NAMALWA (cell line): ENCODE measurements at places on chromosomes 3 and 15.

GRCh38 chr3:89227634-89228033 lies 120.2 kb downstream of the EPHA3 start:
- no peak for DNase-seq

DNA sequence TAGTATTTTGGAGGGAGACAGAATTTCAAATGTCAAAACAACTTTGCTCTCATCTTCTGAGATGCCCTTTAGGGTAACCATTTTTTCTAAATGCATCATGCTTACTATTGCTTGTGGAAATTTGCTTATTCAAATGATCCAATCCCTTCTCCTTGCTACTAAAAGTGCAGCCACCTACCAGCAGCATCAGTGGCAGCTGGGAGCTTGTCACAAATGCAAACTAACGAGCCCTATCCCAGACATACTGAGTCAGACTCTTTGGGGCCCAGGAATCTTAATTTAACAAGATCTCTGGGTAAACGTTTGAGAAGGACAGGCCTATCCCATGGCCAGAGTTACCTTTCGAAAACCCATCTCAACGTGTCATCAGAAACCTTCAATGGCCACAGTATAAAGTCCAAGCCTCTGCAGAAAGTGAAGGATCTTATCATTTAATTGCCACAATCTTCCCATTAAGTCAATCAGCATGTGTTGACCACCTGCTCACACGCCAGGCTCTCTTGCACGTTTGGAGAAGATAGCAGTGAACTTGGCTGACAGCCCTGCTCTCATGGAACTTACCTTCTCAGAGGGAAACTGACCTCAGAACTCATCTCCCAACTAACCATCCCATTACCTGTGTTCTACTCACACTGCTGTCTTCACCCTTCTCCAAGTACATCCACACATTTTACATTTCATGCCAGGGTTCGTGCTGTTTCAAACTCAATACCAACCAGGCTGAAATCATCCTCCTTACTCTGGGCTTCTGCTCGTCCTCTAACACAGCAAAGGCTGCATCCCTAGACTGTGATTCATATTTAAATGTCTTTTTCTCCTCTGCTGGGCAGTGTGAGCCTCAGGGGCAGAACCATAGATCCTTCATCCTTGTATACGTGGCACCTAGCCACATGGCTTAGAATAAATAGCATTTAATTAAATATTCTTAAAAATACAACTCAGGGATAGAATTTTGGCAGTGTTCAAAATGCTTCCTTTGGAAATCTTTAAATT lies 24.8 kb upstream of the VGLL4 start:
- no peak for DNase-seq

GRCh38 chr15:100769043-100769974 lies 110.3 kb upstream of the ALDH1A3 start:
- DNase-seq, result no peak

DNA sequence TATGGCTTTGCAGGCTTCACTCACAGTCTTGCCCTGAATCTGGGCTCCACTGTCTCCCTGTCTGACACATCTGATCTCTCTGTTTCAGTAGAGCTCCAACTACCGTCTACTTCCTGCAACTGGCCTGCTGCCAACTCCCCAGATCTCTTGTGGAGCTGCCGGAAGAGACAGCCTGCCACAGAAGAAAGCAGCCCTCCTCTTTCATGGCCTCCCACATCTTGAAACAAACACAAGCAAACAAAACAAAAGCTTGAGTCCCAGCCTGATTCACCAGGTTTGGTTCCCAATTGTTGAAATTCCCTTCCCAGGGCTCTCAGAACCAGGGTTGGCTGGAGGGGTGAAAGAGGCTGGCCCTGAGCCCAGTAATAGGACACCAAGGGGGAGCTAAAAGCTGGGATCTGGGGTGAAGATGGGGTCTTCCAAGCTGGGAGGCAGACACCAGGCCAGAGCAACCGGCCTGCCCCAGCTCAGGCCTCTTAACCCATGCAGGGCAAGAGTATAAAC lies 55.3 kb upstream of the CA12 start:
- DNase-seq, result peak; percentile 52

GRCh38 chr3:8713901-8714759 lies 19.5 kb upstream of the CAV3 start:
- peak; percentile 54 for DNase-seq
